ENCODE measurements at places on chromosomes 1 and 21.

GRCh38 chr1:98749152-98749756 lies 87.7 kb downstream of the SNX7 start:
- no peak overlapping the region for H3K4me3 ChIP-seq
- DNase-seq = no peak
- no peaks in the 10 kb centered on the region for H3K36me3 ChIP-seq
- no peak overlapping the region for H3K27ac ChIP-seq

GRCh38 chr1:24416666-24417391 lies 1.2 kb downstream of the NIPAL3 start:
- peak overlapping the region; percentile 44 for H3K4me3 ChIP-seq
- H3K27ac ChIP-seq = peak overlapping the region; percentile 79
- H3K4me1 ChIP-seq = peaks cover 41% of the 10 kb centered on the region
- no peaks in the 10 kb centered on the region for H3K27me3 ChIP-seq
- no peak for DNase-seq

DNA sequence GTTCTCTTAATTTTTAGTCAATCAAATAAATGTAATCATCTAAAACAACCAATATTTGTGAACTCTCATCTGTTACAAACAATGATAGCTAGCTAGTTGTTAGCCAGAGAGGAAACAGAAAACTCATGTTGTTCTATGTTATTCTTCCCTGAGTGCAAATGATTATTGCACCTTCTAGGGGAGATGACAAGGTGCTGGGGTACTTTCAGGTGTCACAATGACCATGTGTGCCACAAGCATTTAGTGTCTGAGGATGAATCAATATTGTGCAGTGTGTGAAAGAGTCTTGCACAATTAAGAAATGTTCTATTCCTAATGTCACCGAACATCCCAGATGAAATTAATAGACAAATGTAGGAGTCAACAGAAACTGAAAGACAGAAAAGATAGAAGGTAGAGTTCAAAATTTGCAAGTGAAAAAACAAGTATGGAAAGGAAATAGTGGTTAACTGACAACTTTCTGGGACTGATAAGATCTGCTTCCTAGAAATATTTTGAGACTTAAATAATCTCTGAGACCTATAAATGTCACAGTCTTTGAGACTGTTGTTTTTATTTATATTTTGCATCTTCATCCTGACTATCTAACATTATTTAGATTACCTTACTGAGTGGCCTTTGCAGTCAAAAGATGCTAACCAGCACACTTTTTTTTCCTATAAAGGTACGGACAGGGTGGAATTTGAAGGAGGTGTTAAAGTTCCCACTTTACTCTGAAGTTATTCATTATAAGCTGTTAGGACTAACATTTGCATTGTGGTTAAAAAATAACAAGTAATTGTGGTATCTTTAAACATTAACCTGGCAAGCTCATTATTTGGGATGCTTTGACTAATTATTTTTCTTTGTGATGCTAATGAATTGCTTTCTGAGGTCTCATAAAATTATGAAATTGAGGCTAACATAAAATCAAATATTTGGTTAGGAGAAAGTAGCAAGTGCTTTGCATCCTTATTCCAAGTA lies 21.6 kb upstream of the DPYD start:
- H3K4me3 ChIP-seq = no peak overlapping the region
- no peaks in the 10 kb centered on the region for H3K36me3 ChIP-seq
- H3K27me3 ChIP-seq = no peaks in the 10 kb centered on the region
- no peak overlapping the region for H3K27ac ChIP-seq
- no peaks in the 10 kb centered on the region for H3K4me1 ChIP-seq

GRCh38 chr1:161298116-161298515 lies 11.7 kb downstream of the MPZ start:
- no peaks in the 10 kb centered on the region for H3K36me3 ChIP-seq
- H3K4me3 ChIP-seq = no peak overlapping the region
- DNase-seq = no peak
- no peaks in the 10 kb centered on the region for H3K27me3 ChIP-seq
- no peak overlapping the region for H3K27ac ChIP-seq

DNA sequence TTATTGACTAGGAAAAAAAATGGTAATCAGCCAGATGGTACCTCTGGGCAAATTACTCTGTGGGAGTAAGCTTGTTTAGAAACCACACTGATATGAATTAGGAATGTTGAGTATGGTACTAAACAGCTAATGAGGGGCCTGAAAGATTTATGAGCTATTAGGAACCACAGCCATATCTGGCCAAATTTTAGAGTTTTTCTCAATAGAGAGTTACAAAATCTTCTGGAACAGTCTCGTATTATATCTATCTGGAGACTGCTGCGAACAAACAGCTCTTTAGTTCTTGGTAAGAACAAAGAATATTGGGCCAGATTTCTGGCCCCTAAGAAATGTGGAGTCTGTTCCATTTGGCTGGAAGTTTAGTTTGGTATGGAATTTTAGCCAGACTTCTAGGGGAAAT lies 4.9 kb upstream of the PODN start:
- H3K4me1 ChIP-seq = no peaks in the 10 kb centered on the region
- no peaks in the 10 kb centered on the region for H3K36me3 ChIP-seq
- no peaks in the 10 kb centered on the region for H3K27me3 ChIP-seq
- no peak for DNase-seq
- no peak overlapping the region for H3K4me3 ChIP-seq

GRCh38 chr1:54883349-54884102 lies 3.5 kb downstream of the DHCR24 start:
- H3K4me3 ChIP-seq = no peak overlapping the region
- no peak overlapping the region for H3K27ac ChIP-seq
- peak; percentile 31 for DNase-seq
- H3K27me3 ChIP-seq = no peaks in the 10 kb centered on the region
- peaks cover 33% of the 10 kb centered on the region for H3K4me1 ChIP-seq

GRCh38 chr1:31987135-31987619 lies 26.5 kb upstream of the KHDRBS1 start:
- H3K4me3 ChIP-seq = no peak overlapping the region
- no peaks in the 10 kb centered on the region for H3K4me1 ChIP-seq
- H3K27me3 ChIP-seq = no peaks in the 10 kb centered on the region
- no peaks in the 10 kb centered on the region for H3K36me3 ChIP-seq
- no peak overlapping the region for H3K27ac ChIP-seq

DNA sequence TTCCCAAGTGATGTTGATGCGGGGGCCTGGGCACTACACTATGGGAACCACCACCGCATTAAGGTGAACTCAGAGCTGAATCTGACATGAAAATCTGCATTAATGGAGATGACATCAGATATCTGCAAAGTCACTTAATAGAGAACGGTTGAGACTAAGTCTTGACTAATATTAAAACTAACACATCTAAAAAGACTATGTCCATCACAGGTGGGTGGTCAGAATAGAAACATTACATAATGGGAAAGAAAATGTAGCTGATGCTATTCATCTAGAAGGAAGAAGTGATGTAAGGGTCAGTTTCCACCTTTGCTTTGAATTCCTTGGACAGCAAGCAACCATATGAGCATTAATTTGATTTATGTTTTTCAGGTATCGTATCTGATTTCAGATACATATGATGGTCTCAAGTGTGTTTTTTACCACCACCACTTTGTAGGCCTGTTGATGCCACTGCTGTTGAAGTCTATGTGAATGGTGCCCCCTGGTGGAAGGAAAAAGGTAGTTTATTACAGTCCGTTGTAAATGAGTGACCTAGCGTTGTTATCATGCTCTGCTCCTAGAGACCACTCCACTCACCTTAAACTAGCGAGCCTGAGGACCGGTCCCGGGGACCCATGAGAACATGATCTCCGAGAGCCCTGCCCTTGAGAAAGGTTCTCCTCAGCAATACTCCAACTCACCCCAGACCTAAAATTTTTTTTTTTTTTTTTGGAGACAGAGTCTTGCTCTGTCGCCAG lies 73.5 kb downstream of the BACH1 start:
- H3K27ac ChIP-seq = no peak overlapping the region
- H3K27me3 ChIP-seq = no peaks in the 10 kb centered on the region
- peak; percentile 44 for DNase-seq
- H3K4me1 ChIP-seq = no peaks in the 10 kb centered on the region
- no peaks in the 10 kb centered on the region for H3K36me3 ChIP-seq

DNA sequence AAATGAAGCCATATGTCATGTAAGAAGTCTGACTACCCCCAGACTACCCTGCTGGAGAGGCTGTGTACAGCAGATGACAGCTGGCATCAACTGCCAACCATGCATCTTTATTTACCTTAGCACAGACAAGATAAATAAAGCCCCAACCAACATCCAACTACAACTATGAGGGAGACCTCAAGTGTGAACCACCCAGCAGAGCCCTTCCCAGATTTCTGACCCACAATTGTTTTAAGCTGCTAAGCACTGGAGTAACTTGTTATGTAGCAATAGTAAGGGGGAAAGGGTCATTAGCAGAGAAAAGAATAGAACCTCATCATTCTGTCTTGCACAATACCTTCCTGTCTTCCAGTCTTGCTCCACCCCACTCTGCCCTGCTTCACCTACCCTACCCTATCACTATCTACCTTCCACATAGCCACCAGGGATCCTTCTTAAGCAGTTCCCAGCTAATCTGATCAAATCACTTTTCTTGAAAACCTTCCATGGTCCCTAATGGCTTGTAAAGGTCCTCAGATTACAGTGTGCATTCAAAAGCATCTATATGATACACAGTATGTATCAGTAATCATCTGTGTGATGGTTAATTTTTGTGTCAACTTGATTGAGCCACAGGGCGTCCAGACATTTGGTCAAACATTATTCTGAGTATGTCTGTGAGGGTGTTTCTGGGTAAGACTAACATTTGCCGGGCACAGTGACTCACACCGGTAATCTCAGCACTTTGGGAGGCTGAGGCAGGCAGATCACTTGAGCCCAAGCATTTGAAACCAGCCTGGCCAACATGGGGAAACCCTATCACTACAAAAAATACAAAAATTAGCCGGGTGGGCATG lies 19.6 kb upstream of the RBM15 start:
- no peaks in the 10 kb centered on the region for H3K36me3 ChIP-seq
- H3K27me3 ChIP-seq = no peaks in the 10 kb centered on the region
- DNase-seq = no peak
- no peak overlapping the region for H3K27ac ChIP-seq
- no peak overlapping the region for H3K4me3 ChIP-seq
- no peaks in the 10 kb centered on the region for H3K4me1 ChIP-seq

DNA sequence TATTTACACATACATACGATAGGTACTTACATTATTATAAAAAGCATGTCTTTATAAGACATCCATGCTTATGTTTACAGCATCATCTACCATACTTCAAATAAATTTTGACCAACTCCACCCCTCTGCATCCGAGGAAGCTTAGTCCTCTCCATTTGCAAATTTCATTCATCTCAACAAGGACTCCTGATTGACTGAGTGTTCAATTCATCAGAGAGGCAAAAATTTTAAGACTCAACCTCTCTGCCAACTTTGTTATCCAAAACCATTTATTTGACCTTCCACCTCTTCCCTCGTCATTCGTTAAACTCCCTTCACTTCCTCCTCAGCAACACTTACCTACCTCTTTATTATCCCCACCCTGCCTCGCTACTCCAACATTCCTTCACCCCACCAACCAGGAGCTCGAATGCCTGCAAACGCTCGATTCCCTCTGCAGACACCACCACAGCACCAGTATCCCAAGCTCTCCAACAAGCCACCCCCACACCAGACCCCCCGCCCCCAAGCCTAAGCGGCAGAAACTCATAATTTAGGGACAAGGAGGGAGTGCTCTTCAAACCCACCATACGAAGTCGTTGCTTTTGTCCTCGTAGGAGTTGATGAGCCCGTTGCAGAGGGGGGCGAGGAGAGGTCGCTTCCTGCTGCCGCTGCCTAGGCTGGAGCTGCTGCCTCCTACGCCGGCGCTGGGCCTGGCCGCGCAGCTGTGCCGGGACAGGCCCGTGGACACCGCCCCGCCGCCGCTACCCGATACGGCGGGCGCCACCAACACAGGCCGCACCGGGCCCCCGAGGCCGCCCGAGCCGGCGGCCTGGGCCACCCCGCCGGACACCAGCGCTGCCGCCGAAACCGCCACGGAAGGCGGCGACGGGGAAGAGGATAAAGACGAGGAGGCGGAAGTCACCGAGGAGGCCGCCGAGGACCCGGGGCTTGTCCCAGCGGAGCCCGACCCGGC lies 803 bp downstream of the COP1 start:
- H3K27ac ChIP-seq = peak overlapping the region; percentile 78
- peaks cover 8% of the 10 kb centered on the region for H3K4me1 ChIP-seq
- H3K4me3 ChIP-seq = peak overlapping the region; percentile 71
- peak; percentile 44 for DNase-seq
- no peaks in the 10 kb centered on the region for H3K27me3 ChIP-seq
- no peaks in the 10 kb centered on the region for H3K36me3 ChIP-seq

GRCh38 chr1:16237343-16237830 lies 404 bp upstream of the CPLANE2 start:
- peak overlapping the region; percentile 92 for H3K27ac ChIP-seq
- no peak for DNase-seq
- no peaks in the 10 kb centered on the region for H3K36me3 ChIP-seq
- H3K4me1 ChIP-seq = peaks cover 12% of the 10 kb centered on the region
- no peaks in the 10 kb centered on the region for H3K27me3 ChIP-seq

GRCh38 chr1:10401281-10401680 lies 2.4 kb downstream of the PGD start:
- H3K4me3 ChIP-seq = no peak overlapping the region
- no peak overlapping the region for H3K27ac ChIP-seq
- no peaks in the 10 kb centered on the region for H3K27me3 ChIP-seq
- peaks cover 21% of the 10 kb centered on the region for H3K36me3 ChIP-seq
- no peak for DNase-seq

GRCh38 chr1:1025730-1026129 lies 5.8 kb downstream of the AGRN start:
- H3K27me3 ChIP-seq = no peaks in the 10 kb centered on the region
- DNase-seq = peak; percentile 40
- H3K4me1 ChIP-seq = peaks cover 8% of the 10 kb centered on the region
- H3K36me3 ChIP-seq = no peaks in the 10 kb centered on the region
- H3K4me3 ChIP-seq = no peak overlapping the region
- no peak overlapping the region for H3K27ac ChIP-seq

GRCh38 chr21:38660333-38661196 lies 145.2 kb upstream of the ETS2 start:
- no peak overlapping the region for H3K27ac ChIP-seq
- peak overlapping the region; percentile 18 for H3K4me3 ChIP-seq
- no peaks in the 10 kb centered on the region for H3K4me1 ChIP-seq
- no peaks in the 10 kb centered on the region for H3K27me3 ChIP-seq

GRCh38 chr1:108913105-108913948 lies 36.5 kb downstream of the GPSM2 start:
- no peak for DNase-seq
- no peak overlapping the region for H3K4me3 ChIP-seq
- no peaks in the 10 kb centered on the region for H3K27me3 ChIP-seq
- no peaks in the 10 kb centered on the region for H3K36me3 ChIP-seq

DNA sequence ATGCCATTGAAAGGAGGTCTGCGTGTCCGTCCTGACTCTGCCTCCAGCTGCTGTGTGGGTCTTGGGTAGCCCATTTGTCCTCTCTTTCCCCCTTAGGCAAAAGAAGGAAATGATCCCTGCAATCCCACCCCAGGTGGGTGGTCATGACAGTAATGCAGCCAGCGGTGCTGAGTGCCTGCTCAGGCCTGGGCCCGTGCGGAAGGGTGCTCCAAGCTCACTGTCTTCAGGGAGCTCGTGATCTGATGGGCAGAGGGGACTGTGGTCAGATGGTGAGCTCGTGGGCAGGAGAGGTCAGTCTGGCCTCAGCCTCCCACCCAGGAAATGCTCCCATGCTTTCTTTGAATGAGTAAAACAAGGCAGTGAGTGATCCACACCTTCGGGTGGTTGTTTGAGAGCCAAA lies 35.3 kb upstream of the TTC4 start:
- DNase-seq = no peak
- H3K27me3 ChIP-seq = no peaks in the 10 kb centered on the region
- no peak overlapping the region for H3K27ac ChIP-seq
- no peak overlapping the region for H3K4me3 ChIP-seq
